ENCODE measurements at places on chromosomes 4 and X. TPM values are rescaled to one million over a fixed set of nuclear protein-coding genes. Genes with fewer than 3 reads are reported as not detected.

DNA sequence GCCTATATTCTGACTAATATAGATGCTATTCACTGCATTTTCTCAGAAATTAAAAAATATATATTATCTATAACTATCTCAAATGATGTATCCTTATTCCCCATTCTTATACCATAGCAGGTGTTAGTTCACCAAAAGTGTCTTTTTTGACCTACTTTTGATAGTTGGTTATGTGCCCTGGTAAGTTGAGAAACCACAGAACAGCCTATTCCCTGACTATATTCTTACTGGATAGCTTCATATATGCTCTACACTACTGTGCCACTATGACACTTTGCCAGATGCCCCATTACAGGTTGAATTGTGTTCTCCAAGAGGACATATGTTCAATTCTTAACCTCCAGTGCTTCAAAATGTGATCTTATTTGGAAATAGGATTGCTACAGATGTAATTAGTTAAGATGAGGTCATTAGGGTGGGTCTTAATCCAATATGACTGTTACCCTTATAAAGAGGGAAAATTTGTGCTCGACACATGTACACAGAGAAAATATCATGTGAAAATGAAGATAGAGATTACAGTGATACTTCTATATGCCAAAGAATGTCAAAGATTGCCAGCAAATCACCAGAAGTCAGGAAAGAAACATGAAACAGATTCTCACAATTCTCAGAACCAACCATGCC, 76.1 kb downstream of the LRBA start:
- no peak for DNase-seq

- DNase-seq = no peak
These were observed 205.0 kb upstream of the TECRL start for GRCh38 chr4:64614276-64614675.

- DNase-seq = no peak
These were observed 217.5 kb downstream of the DHRSX start for GRCh38 chrX:2283111-2283859.

DNA sequence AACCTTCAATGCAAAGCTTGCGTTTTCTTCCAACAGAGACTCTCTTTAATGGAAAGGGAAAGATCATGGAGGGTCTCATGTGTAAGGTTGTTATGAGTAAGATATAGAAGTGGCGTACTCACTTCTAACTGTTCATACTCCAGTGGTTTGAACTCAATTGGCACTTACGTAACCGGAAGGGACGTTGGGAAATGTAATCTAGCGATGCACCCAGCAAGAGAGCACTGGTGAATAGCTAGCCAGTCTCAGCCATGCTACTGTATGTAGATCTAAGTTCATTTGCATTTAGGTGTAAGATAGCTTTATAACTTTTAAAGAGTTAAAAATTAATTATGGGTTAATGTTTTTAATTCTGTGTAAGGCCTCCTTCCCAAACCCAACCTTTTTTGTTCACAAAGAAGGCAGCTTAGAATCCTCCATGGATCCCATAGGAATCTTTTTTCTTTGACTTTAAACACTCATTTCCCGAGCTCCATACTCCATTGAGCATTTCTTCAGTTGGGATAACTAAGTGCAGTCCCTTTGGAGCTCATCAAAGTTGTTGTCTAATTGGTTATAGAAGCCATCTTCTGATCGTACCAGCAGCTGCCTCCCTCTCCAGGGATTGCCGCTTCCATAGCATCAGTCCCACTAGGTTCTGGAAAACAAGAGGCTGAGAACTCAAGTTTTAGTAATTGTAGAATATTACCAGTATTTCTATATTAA, 191.1 kb downstream of the RAPGEF2 start:
- no peak for DNase-seq

- DNase-seq = no peak
These were observed 45.6 kb upstream of the CCSER1 start for GRCh38 chr4:90081432-90082144.

Gene RAB9A
- 22.6 TPM for total RNA-seq

- no peak for DNase-seq
These were observed 224.4 kb upstream of the GALNTL6 start for GRCh38 chr4:171588764-171589163.

DNA sequence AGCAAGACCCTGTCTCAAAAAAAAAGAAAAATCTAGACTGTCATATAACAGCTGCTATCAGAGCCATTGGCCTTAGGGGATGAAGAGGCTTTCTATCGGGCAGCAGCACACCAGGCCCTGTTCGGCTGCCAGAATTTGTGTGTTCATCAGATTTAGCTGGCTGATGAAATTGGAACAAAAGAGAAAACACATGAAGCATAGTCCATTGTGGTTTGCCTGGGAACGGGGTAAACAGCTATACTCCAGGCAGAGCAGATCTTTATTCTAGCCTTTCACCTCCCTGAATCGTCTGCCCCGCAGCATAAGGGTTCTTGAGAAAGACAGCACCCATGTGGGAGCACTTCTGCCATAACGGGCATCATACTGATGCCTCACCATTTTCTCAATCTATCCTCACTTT, 11.6 kb downstream of the TKTL1 start:
- DNase-seq = no peak

- DNase-seq = no peak
These were observed 607.5 kb downstream of the PACRGL start for GRCh38 chr4:21307709-21308108.

DNA sequence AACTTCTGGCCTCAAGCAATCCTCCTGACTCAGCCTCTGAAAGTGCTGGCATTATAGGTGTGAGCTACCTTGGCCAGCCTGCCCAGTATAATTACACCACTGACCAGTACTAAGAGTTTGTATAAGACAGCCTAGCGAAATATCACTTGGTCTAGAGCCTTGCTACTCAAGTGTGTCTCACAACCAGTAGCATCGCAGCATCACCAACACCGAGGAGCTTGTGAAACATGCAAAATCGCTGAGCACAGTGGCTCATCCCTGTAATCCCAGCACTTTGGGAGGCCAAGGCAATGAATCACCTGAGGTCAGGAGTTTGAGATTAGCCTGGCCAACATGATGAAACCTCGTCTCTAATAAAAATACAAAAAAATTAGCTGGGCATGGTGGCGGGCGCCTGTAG, 102.0 kb upstream of the GATB start:
- DNase-seq = no peak

- DNase-seq = no peak
These were observed 111.3 kb downstream of the ARHGAP10 start for GRCh38 chr4:147843162-147843561.

Gene BTC
- total RNA-seq = not detected

GRCh38 chr4:73438582-73439215, 2.7 kb downstream of the AFP start:
- DNase-seq = no peak

Gene TNIP3
- not detected for total RNA-seq

- no peak for DNase-seq
These were observed 48.3 kb downstream of the USP9X start for GRCh38 chrX:41133551-41133950.

Gene HPSE
- total RNA-seq = 1.5 TPM

DNA sequence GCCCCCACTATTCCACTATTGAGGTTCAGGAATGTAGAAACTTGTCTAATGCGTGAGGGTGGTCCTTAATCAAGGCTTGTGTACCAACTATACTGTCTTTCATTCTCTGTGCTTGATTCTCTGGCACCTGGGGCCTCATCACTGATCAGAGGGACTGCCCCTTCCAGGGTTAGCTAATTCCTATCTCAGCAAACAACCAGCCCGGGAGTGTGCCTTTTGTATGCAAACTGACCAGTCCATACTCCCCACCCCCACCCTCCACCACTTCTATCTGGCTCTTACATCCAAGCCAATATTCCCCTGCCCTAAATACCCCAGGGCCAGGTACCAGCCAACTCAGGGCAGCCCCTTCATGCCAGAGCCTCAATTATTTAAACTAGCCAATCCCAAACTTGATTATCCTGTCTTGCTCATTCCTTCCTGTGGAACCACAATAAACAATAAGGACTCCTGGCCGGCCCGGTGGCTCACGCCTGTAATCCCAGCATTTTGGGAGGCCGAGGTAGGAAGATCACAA, 59.3 kb downstream of the FTHL17 start:
- no peak for DNase-seq

Gene RNF175
- total RNA-seq = 0.38 TPM

Gene RBMX2
- 10.9 TPM for total RNA-seq

DNA sequence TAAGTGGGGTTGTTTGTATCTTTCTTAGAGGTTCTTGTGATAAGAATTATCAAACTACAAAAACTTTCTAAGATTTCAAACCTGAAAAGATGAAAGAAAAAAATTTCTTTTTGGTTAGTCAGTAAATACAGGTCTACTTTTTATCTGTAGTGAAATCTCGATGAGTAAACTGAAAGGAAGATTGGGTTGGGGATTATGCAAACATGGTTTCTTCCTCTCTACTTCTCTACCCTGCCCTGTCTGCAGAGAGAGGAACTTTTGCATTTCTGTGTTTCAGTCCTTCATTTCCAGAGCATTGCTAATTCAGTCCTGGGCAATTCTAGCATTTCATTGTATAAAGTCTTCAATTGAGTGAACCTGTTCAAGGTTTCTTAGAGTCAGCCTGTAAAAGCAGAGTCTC, 51.6 kb upstream of the IL2 start:
- DNase-seq = no peak

- no peak for DNase-seq
These were observed 108.3 kb downstream of the DCTD start for GRCh38 chr4:182808673-182809416.

DNA sequence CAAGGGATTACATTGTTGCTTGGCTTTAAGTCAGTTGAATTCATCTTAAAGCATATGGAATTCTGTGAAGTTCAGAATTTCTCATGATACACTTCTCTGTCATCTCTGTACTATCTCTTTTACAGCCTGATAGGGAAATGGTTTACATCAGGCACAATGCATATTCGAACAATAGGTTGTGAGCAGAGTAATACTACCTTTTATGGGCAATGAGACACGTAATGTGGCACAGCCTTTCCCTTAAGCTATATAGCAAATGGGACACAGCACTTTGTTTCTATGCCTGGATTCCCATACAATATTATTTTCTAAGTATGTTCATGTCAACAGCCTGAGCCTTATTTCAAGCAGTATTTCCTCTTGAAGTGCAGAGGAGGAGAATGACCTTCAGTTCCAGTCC, 58.4 kb downstream of the SYNPO2 start:
- no peak for DNase-seq

GRCh38 chrX:108022491-108023089, 22.3 kb upstream of the VSIG1 start:
- DNase-seq = no peak

DNA sequence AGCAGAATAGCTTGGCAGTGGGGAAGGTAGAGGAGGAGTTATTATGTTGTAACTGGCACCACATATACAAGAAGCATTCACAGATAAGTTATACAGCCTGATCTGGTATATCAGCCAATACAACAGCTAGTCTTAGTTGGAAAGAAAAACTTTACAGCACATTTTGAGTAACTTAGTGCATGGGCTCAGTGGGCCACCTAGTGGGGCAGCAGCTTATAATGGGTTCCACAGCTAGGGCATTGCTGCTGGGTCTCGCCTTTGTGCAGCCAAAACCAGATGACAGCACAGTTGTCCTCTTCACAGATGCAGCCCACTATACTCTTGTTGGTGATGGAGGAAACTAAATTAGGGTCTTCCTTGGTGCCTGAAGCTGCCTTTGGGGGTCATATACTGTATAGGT, 448.1 kb upstream of the RASGEF1B start:
- DNase-seq = no peak

DNA sequence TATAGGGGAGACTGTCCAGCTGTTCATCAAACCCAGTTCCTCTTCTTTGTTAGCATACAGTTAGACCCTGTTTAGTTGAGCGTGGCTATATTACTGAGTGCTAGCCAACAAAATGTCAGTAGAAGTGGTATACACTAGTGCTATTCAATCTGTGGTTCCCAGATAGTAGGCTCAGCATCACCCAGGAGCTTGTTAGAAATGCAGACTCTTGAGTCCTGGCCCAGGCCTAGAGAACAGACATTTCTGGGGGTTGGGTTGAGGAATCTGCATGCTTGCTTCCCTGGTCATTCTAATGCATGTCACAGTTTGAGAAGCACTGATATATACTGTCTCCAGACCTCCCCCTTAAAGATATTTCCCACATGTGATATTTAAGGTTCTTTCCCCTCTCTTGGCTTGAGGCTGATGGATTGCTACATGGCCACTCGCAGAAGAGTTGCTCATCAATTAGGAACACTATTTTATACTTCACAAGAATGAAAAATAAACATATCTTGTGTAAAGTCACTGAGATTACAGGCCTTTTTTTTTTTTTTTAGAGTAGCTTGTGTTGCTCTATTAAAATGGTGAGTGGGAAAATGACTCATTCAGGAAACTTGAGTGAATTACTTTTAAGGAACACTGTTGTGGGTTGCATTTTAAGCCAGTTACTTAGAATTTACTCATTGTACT, 289.0 kb downstream of the STIM2 start:
- no peak for DNase-seq

Gene NR3C2
- total RNA-seq = 24.7 TPM

Gene SMIM31
- not detected for total RNA-seq

DNA sequence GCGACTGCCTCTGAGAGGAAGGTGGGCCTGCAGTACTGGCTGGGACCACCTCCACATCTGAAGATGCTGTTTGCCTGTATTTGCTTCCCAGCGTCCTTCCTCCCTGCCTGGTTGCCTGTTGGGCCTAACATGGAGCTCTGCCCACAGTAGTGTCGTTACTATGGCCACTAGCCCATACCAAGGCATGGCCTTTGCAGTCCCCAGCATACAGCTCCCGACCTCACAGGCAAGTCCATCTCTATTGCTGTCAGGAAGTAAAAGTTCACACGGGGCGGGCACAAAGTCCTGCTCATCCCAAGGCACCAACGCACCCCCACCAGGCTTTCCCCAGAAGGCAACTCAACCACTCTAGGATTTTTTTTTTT, 71.6 kb downstream of the MAML3 start:
- no peak for DNase-seq

Gene CDX4
- total RNA-seq = not detected

DNA sequence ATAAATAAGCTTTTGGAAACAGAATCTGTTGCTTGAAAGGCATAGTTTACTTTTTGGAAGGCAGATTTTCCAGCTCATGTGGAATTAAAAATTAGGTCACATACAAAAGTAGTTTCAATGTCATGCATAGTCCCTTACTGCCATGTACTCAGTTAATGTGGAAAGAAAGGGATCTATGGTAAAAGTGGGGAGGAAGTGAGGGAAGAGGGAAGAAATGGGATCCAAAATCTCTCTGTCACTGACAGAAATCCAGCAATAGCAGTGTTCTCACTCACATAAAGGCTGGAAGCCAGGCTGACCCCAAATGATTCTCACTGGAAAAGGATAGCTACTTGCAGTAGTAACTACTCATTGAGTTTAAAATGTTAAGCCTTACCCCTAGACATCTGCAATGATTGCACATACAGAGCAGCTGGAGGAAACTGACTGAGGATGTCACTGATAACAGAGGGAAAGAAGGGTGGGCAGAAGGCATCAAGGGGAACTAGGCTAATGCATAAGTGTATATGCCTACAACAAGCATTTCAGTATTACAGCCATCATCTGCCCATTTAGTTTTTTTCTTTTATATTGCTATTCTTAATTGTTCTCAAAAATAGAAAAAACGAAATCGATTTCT, 445.6 kb downstream of the FAT4 start:
- DNase-seq = no peak

Gene GUCY1B1
- 25.1 TPM for total RNA-seq
